ENCODE measurements at places on chromosomes 13 and 19.

DNA sequence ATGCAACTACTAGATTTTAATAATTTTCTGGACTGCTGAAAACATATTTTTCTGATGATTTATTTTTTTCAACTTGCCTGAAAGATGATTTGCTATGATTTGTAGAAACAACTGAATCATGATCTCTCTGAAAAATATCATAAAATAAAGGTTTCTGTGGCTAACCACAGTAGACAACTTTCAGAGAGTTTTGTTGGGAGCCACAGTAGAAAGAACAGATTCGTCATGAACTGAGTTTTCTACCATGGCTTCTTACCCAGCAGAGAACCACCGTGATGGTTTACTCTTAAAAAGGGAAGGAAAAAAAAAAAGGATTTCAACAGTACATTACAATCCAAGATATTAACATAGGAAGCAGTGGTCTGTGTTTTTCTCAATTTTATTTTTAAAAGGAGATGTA, 18.0 kb downstream of the ZAR1L start:
- no peak for DNase-seq

- no peak for DNase-seq
These were observed 103.7 kb upstream of the EDNRB start for GRCh38 chr13:78022164-78022877.

DNA sequence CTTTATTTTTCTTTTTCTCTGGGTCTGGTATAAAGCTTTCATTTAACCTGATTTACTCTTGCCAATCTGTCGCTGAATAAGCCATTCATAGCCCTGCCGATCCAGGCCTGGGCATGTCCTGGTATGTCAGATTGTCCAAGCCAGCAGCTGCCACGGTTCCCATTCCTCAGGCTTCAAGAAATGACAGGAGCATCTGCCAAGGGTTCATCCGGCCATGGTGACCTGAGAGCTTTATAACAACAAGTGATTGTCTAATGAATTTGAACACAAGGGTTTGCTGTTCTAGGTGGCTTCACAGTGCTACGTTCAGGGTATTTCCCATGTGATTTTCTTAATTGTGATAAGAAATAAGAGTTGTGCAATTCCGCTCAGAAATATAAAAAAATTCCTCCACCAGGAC, 20.0 kb downstream of the PNMA8A start:
- no peak for DNase-seq

- DNase-seq, result no peak
These were observed 22.0 kb downstream of the NOTCH3 start for GRCh38 chr19:15178629-15179308.

DNA sequence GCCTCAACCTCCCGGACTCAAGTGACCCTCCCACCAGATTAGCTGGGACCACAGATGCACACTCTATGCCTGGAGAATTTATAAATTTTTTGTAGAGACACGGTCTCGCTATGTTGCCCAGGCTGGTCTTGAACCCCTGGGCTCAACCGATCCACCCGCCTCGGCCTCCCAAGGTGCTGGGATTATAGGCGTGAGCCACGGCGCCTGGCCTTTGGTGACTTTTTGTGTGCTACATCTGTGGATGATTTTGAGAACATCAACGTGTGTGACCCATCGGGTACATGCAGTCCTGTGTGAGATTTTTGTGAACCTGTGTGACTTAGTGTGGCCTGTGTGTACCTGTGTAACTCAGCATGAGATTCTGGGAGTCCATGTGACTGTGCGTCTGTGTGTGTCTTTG, 8.5 kb upstream of the NFIX start:
- DNase-seq, result no peak

- no peak for DNase-seq
These were observed 14.8 kb upstream of the LGALS13 start for GRCh38 chr19:39587496-39587895.

All from GF-D8 (cell line).